NAMALWA (cell line): ENCODE measurements at places on chromosomes 12 and 14.

DNA sequence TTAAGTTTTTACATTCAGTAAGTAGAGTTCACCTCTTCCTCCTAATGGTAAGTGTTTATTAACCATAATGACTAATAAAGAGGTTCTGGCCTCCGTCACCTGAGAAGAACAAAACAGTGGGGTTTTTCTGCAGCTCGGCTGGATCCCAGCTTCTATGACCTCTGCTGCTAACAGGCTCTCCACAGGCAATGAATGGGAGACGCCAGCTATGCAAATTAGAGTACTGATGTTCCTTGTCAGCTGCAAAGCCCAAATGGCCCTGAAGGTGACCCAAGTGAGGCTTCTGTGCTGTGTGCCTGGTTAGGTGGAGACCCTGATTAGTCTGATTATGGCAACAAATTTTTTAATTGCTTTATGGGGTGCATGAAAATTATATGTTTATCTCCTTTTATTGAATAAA, 218.1 kb downstream of the APAF1 start:
- DNase-seq, result no peak

GRCh38 chr14:96917442-96917963, 120.3 kb downstream of the VRK1 start:
- no peak for DNase-seq

GRCh38 chr12:63086149-63086915, 64.7 kb downstream of the AVPR1A start:
- no peak for DNase-seq

DNA sequence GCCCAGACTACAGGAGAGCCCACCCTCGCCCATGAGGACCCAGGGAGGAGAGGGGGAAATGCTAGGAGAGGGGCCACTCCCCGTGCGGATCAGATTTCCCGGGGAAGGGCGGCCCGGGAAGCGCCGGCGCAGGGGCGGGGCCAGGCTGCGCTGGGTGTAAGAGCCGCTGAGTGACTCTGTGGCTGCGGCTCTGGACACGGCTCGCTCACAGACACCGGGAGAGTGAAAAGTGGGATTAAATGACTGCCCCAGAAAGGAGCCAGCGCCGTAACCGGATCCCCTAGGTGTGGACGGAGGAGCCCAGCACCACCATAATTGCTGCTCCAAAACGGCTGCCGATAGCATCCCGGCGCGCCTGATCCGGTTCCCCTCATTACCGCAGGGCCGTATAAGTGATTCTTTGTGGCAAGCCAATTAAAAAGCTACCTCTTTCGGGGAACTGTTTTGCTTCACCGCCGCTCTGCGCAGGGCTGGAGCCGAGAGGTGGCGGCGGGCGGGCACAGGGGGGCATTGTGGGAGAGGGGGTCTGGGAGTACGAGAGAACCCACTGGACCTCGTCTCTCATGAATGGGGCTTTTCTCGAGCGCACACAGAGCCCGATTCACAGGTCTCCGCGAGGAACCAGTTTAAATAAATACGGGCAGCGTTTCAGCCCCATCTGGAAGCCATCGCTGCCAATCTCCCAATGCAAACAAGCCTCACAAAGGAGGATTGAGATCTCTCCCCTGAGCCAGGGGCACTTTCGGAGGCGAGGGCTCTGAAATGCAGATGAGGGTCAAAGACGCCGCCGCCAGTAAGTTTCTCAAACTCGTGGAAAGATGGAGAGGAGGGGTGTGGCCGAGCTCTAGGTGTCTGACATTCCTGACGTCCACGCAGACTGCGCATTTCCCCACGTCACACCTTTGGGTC, 2.5 kb downstream of the COL2A1 start:
- DNase-seq, result no peak

GRCh38 chr12:123250471-123251383, 17.5 kb downstream of the MTRFR start:
- DNase-seq, result no peak

DNA sequence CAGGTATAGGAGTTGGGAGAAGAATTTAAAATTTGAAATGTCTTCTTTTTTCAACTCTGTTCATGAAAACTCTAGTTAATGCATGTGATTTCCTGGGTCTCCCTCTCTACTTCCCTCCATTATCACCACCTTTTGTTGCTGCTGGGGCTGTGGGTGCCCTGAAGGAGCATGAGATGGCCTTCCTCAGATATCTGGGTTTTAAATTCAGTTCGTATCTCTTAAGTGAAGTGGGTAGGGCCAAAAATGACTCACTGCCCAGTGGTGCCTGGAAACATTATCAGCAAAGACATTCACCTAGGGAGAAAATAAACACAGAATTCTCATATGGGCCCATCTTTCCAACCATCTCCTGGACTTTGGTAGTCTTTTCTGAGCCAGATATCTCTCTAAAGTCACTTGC, 234.9 kb upstream of the PLEKHG7 start:
- DNase-seq, result peak; percentile 51

DNA sequence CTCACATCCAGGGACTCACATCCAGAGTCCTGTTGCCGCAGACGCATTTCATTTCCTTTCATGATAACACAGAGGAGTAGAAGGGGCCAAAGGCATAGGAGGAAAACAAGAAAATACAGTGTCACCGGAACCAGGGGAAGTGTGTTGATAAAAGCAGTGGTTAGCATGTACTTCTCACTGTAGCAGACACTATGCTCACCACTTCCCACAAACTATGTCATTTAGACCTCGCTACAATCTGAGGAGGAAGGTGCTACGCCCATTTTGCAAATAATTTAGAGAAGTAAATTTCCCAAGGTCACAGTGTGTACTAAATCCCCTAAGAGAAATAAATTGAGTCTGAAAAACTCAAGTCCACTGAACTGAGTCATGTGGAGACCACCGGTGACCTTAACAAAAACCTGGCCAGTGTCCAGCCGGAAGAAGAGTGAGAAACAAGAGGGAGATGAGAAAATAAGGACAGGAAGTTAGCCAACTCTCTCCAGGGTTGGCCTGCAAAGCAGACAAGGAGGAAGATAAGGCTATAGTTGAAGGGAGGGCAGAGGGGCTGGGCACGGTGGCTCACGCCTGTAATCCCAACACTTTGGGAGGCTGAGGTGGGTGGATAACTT, 25.8 kb upstream of the TMCC3 start:
- peak; percentile 11 for DNase-seq

DNA sequence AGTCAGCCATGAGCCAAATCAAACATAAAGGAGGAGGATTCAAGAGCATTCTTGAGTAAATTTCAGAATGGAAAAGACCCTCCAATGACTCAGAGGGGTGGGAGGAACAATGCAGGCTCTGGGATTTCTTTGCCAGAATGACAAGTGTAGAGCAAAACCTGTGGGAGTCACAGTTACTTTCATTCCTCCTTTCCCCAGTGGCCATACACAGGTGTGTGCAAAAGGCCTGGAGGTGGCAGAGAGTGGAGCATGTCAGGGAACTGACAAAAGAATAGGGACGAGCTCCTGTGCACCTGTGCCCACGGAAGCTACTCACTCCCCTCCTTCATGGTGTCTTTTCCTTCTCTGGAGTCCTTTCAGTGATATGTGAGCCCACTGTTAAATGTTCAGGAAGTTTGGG, 9.4 kb upstream of the CIPC start:
- DNase-seq, result no peak

- DNase-seq, result peak; percentile 46
Measured at GRCh38 chr12:100741084-100741711, 53.4 kb upstream of the ANO4 start.

DNA sequence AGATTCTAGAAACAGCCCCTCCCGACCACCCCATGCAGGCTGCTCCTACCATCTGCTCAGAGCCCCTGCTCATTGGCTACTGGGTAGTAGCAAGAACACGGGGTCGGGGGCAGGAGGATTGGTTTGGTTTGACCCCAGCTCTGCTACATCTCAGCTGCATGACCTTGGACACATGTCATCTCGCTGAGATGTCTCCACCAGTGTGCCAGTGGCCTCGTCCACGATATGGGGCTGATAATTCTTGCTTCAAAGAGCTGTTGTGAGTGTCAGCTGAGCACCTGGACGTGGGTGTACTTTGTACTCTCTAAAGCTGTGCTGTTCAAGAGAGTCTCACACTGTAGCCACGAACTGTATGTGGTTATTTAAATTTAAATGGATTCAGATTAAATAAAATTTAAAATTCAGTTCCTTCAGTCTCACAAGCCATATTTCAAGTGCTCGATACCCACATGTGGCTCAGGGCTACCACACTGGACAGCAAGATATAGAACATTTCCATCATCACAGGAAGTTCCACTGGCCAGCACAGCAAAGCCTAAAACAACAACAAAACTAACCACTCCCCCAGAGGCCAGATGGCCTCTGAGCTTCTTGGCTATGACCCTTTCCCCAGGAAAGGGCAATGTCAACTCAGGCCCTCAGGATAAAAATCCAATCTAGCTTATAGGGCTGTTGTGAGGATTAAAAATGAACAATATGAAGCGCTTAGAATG, 18.6 kb downstream of the LTBP2 start:
- DNase-seq, result no peak

- DNase-seq, result no peak
Measured at GRCh38 chr14:77782202-77782601, 17.7 kb upstream of the ADCK1 start.

- DNase-seq, result no peak
Measured at GRCh38 chr12:125540580-125541204, 475.5 kb downstream of the AACS start.

GRCh38 chr12:109517619-109518018, 40.2 kb downstream of the UBE3B start:
- no peak for DNase-seq

- DNase-seq, result no peak
Measured at GRCh38 chr14:22955702-22956569, 954 bp downstream of the HAUS4 start.

- DNase-seq, result no peak
Measured at GRCh38 chr14:65419593-65420252, 7.2 kb downstream of the FUT8 start.

DNA sequence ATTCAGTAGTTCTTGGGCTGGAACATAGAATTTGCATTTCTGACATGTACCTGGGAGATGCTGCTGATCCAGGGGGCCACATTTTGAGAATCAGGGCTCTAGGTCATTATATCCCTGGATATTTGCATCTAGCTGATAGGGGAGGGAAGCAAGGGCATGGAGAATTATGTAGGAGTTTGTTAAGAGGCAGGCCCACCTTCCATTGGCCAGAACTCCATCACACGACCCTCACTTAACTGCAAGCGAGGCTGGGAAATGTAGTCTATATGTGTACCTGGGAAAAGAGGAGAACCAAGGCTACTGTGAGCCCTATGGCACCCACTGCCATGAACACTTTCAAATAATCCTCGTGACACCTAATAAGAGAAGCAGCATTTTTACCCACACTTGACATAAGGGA, 657.6 kb downstream of the MED13L start:
- DNase-seq, result no peak

- no peak for DNase-seq
Measured at GRCh38 chr14:37172024-37172869, at the start of gene SLC25A21. TSS of gene SLC25A21 (minus strand) at chr14:37172606.

DNA sequence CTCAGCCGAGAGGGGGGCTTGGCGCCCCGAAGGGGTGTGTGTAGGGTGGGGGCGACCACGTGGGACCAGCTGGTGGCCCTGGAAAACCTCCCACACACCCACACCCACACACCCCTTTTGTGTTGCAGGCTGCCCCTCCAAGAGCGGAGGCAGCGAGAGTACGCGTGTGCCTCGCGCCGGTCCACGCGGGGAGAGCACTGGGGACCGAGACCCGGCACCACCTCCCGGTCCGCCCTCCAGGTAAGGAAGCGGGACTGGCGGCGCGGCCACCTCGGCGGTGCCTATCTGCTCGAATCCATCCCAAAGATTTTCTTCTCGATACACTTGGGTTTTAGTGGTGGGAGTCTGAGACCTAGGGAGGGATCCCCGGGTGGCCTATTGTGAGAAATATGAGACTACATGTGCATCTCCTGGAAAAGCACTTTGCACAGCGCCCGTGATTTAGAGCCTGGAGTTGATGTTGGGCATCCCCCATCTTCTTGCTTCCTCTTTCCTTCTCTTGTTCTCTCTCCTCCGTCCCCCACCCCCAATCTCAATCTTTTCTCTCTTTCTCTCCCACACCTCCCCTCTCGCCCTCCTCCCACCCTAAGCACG, 393 bp downstream of the SYT1 start:
- no peak for DNase-seq

DNA sequence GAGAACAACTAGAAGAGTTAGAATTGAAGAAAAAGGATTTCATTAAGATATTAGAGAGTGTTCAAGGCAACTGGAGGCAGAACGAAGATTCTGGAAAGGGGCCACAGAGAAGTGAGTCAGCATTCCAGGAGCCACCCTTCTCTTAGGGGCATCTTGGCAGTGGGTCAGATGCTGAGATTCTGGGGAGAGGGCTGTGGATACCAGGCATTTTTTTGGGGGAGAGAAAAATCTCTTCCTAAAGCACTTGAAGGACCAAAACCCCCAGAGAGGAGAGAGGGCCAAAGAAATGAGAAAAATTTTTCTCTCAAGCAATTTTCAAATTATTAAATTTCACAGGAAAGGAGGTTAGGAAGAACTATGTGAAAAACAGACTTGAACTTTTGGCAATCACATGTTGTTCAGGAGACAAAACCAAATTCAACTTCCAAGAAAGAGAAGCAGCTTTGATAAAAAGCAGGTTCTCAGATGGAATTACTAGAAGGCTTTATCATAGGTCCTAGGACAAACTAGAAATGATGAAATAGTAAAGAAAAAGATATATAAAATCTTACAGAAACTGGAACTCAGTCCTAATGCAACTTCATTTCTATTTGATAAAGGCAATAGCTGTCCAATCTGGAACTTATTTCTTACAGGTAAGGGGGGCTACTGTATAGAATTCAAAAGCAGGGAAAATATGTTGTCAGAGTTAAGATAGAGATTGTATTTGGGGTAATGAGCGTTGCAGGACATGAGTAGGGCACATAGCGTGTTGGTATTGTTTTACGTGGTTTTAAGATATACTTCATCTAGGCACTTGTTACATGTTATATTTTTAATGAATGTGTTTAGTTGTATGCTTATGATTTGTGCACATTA, 1.1 kb upstream of the CLEC2D start:
- peak; percentile 63 for DNase-seq

DNA sequence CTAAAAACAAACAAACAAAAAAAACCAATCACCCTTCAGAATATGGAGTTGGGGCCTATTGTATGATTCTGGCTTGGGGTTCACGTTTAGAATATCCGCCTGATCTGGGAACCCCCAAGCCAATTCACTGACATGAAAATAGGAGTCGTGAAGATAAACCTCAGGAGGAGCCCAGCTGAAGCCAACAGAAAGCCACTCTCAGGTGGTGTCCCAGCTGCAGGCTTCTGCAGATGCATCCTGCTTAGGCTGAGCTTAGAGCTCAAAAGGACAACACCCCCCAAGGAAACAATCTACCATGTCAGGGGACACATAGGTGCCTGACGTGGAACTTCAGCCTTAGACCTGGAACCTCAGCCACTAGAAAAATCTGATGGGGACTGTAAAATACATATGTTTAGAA, 51.9 kb downstream of the SYNE3 start:
- DNase-seq, result peak; percentile 88
